Head of caudate nucleus (tissue), 42 donors: ENCODE measurements at places on chromosomes 12 and 14.

DNA sequence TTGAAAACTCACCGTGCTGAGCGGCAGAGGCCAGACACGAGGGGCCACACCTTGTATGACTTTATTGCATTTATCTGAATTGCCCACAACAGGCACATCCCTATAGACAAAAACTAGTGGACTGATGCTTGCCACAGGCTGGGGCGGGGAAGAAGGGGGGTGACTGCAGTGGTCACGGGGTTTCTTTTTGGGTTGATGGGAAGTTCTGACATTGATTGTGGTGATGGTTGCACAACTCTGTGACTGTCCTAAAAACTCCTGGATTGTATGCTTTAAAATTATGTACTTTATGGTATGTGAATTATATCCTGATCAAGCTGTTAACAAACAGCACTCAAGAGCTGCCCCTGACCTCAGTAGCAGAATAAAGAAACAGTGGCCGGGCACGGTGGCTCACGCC lies 25.7 kb downstream of the DHX37 start:
- no peak for DNase-seq

- DNase-seq, result no peak
Observed at GRCh38 chr12:42905419-42905705, 315.8 kb upstream of the PRICKLE1 start.

DNA sequence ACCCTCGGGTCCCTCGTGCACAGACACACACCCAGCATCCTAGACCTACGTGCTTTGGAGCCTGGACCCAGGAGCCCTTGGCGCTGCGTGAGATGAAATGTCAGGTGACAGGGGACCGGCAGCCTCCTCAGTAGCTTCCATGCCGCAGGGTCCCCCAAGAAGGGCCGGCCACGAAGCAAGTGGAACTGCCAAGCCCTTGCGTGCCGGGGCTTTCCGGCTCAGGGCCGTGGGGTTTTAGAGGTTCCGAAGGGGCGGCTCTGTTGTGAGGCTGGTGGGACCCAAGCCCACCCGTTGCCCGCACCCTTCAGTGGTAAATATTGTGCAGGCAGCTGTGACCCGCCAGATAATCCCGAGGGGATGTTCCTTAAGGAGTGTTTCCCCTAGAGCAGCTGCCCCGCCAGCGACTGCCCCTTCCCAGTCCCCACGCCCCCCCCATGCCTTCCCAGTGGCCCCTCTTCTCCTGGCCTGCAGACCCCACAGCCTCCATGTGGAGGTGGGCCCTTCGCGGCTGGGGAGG lies 133.7 kb downstream of the ADGRD1 start:
- no peak for DNase-seq

- no peak for DNase-seq
Observed at GRCh38 chr12:43255522-43256111, 296.4 kb downstream of the ADAMTS20 start.

DNA sequence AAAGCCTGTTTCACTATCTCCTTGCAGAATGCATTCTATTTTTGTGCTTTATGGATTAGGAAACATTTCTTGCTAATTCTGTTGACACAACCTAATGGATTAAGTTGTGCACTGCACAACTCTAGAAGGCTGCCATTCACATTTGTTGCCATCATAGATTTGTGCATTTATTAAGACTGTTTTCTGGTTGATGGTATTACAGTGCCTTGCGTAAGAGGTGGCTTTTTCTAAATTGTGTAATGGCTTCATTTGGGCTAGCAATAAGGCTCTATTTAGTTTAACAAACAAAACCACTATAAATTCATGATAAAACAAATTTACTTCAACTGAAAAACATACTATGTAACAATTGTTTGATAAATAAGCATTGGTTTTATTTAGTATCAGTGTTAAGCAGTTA lies 175.9 kb downstream of the TRHDE start:
- DNase-seq, result no peak

DNA sequence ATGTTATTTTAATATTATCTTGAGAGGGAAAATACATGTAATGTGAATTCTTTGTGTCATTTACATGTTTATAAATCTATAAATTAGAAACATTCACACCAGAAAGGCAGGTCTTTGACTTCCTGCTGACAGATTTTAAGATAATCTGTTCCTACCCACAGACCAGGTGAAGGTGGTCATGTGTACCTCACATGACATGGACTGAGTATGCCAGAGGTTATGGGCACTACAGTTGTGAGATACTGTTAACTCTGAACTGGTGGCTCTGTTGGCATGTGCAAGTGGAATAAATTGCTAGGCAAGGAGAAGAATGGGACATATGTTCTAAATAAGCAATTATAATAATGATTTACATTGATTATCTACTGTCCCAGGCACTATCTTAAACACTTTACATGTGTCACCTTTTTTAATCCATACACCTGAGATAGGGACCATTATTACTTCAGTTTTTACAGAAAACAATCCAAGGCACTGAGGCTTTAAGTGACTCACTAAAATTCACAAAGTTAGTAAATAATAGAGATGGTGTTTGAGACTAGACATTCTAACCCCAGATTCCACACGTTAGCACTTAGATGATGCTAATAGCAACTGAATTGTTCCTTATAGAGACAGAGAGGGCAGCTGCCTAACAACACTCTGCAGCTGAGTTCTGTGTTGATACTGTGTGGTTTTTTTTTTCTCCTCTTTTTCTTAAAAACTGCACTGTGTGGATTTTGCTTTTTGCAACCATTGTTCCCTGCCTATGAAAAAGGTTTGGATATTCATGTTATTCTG lies 23.8 kb downstream of the SLC16A7 start:
- DNase-seq, result no peak

- DNase-seq, result peak; percentile 13
Observed at GRCh38 chr12:90854136-90854689, 100.8 kb downstream of the CCER1 start.

GRCh38 chr14:64508215-64508776 lies 3.7 kb downstream of the ZBTB1 start:
- no peak for DNase-seq

DNA sequence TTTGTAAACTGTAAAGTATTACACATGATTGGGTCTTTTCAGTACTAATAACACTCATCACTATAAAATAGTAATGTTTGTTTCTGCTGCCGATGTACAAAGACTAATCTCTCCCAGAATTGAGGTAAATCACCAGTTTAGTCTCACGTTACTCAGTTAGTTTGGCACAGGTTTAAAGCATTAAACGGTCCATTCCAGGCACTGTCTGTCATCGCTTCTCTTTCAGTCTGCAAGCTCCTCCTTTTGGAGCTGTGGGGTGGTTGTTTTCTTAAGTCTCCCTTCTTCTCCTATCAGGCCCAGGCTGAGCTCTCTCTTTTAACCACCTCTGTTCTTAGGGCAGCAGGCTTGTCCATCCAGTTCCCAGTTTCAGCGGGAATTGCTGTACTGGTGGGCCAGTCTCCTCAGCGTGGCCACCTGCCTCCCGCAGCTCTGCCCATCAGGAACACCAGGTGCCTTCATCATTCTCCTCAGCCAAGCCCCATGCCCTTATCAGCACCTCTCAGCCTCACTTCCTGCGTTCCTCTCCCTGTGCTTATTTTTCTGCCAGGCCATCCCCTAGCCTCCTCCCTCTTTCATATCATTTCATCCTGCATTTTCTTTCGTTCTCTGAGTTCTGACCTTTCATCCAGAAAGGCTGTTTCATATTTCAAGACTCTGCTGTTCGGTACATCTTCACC lies 149.0 kb downstream of the TGFB3 start:
- DNase-seq, result no peak

- DNase-seq, result no peak
Observed at GRCh38 chr12:109523504-109523903, 46.1 kb downstream of the UBE3B start.

DNA sequence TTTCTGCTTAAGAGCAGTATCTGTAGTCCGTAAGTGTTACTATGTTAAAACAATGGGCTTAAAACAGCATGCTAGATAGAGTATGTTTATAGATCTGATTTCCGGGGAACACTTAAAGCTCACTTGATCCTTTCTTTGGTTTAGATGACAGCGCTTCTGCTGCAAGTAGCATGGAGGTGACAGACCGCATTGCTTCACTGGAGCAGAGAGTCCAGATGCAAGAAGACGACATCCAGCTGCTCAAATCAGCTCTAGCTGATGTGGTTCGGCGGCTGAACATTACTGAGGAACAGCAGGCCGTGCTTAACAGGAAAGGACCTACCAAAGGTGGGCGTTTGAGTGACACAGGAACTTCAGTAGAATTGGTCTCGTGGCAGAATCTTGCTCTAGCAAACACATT lies 57.5 kb downstream of the EML1 start:
- no peak for DNase-seq

GRCh38 chr14:33686218-33686617 lies 264.7 kb downstream of the EGLN3 start:
- no peak for DNase-seq

DNA sequence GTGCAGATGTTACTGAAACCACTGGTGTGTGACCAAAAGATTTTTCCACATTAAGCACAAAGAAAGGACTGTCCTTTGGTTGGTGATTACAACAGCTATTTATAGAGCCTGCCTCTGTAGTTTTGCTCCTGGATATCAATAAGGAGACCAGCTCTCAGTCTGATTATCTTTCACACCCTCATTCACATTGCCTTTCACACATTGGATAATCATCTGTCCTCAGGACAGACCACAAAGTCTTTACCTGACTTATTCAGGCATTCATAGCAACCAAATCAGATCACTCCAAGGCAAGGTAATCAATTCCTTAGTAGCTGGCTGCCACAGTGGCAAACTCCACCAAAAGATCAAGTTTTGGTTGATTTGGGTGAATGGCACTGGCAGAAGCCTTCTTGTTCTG lies 59.6 kb upstream of the CPSF6 start:
- no peak for DNase-seq

DNA sequence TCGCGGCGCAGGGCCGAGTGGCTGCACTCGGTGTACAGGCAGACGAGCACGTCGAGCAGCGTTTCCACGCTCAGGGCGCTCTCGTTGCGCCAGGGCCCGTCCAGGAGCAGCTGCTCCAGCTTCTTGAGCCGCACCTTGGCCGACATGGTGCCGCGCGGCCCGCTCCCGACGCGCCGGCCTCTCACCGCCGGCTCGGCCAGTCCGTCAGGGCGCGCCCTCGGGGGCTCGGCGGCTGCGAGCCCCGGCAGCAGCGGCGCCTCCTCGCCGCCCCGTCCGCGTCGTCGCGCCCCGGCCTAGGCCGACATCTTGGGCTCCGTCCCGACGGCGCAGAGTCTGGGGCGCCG lies 349 bp downstream of the CDC42BPB start:
- no peak for DNase-seq

DNA sequence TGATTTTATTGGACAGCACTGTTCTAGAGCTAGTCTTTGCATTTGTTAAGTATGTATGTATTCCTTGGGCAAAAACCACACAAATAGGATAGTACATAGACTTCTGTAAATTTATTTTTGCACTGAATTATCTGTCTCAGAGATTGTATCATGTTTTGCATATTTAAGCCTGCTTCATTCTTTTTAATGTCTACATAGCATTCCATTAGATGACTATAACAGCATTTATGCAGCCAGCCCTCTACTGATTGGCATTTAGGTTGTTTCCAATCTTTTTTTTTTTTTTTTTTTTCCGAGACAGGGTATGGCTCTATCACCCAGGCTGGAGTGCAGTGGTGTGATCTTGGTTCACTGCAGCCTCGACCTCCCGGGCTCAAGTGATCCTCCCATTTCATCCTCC lies 34.5 kb downstream of the SYNDIG1L start:
- no peak for DNase-seq

- DNase-seq, result no peak
Observed at GRCh38 chr14:52551205-52551604, 1.1 kb downstream of the TXNDC16 start.

- DNase-seq, result no peak
Observed at GRCh38 chr12:24081092-24081529, 131.6 kb upstream of the SOX5 start.
